Aorta (tissue), 5 donors: ENCODE measurements at places on chromosomes 5 and 9. TPM values are rescaled to one million over a fixed set of nuclear protein-coding genes. Genes with fewer than 3 reads are reported as not detected.

PCDHB11 gene
- 8.1 TPM for total RNA-seq

CCDC183 gene
- total RNA-seq = 0.45 TPM

DNA sequence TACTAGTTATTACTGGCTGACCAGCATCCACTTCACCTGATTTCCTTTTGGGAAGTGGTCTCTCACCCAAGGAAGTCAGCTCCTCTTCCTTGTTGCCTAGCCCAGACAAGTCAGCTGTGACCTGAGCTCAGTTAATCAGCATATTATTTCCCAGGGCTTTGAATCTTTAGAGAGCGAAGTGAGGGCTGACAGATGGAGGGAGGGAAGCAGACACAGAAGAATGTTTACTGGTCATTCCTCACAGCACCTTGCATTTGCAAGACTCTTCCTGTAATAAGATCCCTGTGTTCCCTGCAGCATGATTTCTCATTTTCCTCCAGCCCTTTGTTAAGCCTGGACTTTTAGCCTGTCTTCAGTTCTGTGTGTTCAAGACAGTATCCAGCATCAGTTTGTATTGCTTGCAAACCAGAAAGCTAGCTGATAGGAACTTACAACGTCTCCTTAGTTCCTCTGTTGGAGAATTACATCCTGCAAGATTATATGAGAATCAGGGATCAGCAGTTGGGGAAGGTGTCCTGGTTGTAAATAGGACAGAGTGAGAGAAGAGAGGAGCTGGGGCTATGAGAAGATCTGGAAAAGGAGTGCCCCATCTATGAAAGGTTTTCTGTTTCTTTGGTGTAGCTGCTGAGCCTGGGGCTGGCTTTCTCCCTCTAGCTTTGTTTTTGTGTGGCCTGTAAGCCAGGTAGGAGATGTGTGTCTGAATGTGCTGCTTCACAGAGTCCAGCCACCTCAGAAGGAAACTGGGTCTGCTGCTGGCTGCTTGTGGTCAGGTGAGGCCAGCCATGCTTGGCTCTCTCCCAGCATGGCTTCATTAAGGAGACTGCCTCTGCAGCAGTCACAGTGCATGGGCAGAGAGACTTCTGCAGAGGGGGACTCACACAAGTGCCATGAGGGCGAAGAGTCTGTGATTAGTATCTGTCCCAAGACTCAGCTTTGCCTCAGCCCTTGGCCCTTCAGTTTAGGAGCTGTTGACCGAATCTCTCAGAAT lies 50.3 kb downstream of the MAN2A1 start:
- no peak for DNase-seq

DNA sequence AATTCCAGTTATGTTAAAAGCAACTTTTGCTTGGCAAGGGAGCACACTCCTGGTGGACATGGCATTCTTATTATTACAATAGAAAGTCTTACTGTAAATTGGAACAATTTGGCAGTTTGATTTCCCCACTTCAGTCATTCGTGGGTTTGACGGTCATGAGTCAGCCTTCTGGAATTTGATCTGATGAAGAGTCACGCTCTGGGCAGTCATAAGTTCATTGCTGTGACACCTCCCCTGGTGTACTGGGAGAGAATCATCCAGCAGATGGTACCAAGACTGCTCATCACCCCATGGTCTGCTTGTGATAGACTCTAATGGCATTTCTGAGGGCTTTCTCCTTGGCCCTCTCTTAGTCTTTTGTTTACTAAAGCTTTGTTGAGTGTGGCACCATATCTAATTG lies 53.8 kb downstream of the GLRA1 start:
- no peak for DNase-seq

GRCh38 chr5:71013575-71013974 lies 11.6 kb downstream of the NAIP start:
- no peak for DNase-seq

- peak; percentile 83 for DNase-seq
These were observed 4.8 kb downstream of the NINJ1 start for GRCh38 chr9:93129286-93129685.

DNA sequence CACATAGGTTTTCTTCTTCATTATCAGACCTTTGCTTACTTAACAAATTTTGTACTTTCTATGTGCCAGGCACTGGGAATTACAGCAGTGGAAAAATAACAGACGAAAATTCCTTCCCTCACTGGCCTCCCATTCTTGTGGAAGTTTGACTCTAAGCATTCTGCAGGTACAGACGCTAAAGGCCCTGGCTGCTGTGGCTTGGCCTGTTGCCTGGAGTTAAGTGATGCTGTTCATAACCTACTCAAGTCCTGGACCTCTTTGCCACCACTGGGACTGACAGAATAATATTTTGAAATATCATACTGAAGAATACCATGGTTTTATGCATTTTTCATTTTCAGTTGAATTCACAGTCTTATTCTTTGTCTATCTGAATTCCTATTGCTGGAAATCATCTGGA lies 97.3 kb upstream of the SPATA31C2 start:
- DNase-seq = no peak
